Caki2 (cell line): ENCODE measurements at places on chromosomes 7 and 10. TPM values are rescaled to one million over a fixed set of nuclear protein-coding genes. Genes with fewer than 3 reads are reported as not detected.

GRCh38 chr10:42754155-42755027 is 28.2 kb upstream of the BMS1 start:
- DNase-seq, result no peak

- no peak for DNase-seq
Observed at GRCh38 chr7:3011211-3011852, 32.3 kb downstream of the CARD11 start.

DNA sequence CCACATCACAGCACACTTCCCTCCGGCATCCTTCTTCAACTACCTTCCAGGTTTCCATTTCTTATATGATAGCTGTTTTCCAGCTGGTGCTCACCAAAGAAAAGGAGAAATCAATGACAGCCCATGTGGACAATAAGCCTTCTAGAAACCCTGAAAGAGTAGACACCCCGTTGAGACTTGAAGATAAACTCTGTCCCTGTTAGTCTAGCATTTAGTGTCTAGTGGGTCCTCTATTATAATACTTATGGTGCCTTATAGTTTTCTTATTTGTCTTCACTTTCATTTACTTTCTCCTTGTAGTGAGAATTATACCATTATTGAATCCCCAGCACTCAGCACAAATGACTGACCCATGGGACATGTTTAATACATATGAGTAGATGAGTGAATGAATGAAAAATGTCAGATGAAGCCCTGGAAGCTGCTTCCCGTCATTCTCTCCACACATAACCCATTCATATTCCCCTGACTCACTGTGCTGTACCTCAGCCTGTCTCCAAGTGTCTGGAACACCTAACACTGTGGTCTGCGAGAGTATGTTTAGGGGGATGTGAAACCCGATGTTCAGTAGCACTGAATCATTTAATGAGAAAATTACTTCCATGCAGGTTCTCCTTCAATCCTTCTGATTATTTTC is 377.6 kb downstream of the GPR158 start:
- DNase-seq, result no peak

The ZCCHC24 gene
- 3.7 and 5.7 TPM in 2 replicates for total RNA-seq

DNA sequence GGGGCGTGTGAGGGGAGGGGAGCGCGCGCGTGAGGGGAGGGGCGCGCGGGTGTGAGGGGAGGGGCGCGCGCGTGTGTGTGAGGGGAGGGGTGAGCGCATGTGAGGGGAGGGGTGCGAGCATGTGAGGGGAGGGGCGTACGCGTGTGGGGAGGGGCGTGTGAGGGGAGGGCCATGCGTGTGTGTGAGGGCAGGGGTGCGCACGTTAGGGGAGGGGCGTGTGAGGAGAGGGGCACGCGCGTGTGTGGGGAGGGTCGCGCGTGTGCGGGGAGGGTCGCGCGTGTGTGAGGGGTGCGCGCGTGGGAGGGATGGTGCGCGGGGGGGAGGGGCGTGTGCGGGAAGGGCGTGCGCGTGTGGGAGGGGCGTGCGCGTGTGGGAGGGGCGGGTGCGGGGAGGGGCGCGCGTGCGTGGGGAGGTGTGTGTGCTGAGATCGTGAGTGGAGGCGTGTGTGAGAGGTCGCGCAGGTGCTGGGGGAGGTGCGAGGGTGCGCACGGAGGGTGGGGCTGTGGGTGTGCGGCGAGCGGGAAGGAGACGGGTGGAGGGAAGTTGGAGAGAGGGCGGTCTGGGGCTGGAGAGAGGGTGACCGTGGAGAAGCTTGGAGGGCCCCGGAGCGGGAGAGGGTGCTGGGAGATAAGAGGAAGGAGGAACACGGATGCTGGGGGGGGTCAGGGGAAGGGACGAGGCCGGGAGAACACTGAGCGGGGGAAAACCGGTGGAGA is 19.7 kb downstream of the MXI1 start:
- DNase-seq, result peak; percentile 37

GRCh38 chr7:103685646-103686045 is 239.6 kb upstream of the SLC26A5 start:
- DNase-seq, result no peak

- no peak for DNase-seq
Observed at GRCh38 chr7:29953726-29954347, 35.8 kb downstream of the SCRN1 start.

GRCh38 chr10:86347856-86348255 is 18.7 kb downstream of the GRID1 start:
- no peak for DNase-seq

DNA sequence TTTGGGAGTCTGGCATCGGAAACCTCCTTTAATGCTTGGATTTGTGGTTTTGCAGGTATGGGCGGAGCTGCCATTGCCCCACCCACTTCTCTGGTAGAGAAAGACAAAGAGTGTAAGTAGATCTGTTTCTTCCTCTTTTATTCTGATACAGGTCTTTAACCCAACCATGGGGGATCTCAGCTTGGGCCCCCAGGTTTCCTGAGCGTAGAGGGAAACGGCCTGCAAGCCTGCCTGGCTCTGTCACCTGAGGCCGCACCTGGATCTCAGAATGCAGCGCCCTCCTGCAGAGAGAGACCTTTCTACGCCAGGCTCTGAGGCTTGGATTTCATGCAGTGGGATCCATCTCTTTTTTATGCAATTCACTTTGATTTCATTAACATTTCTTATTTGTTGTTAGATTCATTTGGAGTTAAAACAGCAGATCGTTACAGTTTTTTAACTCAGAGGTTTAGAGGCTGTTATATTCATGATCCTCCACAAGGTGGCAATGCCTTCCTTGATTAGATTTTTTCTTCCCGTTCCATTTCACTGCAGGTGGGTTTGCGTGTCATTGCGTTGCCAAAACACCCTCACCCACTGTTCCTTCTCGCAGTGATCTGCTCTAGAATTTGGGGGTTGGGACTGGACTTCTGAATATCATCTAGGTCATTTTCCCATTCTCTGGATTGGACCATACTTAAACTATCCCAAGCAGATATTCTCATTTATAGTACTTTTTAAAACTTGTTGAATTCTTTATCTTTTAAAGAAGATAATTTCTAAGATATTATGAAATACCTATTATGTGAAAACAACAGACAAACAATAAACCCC is 20.0 kb downstream of the RBM17 start:
- DNase-seq, result peak; percentile 51
